Right renal pelvis (tissue), 4 donors: ENCODE measurements at places on chromosomes 2 and 18. TPM values are rescaled to one million over a fixed set of nuclear protein-coding genes. Genes with fewer than 3 reads are reported as not detected.
A peak's percentile ranks its signal among the peaks of the same experiment; 100 is the strongest.

ACOXL gene
- 0.79 TPM for polyA plus RNA-seq

GEN1 gene
- 16.7 TPM for polyA plus RNA-seq

GRCh38 chr2:177123048-177123447 lies 89.5 kb upstream of the HNRNPA3 start:
- no peak for DNase-seq

TRIM43 gene
- 0.73 TPM for polyA plus RNA-seq

DNA sequence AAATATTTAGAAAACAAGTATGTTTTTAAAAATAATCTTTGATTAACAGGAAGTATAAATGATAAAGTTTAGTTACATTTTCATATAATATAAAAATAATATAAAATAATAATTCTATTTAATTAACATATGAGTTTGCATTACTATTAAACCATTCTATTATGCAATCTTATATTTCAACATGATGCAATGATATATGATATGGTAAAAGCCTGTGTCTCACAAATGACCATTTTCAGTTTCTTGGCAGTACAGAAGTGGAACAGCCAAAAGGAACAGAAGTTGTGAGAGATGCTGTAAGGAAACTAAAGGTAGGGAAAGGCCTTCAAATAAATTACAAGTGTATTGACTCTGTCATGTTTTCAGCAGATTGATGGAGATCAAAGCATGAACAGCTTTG lies 230.8 kb downstream of the GULP1 start:
- DNase-seq, result no peak

- peak; percentile 27 for DNase-seq
Observed at GRCh38 chr2:168694866-168695265, 107.6 kb upstream of the NOSTRIN start.

- no peak for DNase-seq
Observed at GRCh38 chr2:217218269-217219163, 358.7 kb upstream of the TNP1 start.

DNA sequence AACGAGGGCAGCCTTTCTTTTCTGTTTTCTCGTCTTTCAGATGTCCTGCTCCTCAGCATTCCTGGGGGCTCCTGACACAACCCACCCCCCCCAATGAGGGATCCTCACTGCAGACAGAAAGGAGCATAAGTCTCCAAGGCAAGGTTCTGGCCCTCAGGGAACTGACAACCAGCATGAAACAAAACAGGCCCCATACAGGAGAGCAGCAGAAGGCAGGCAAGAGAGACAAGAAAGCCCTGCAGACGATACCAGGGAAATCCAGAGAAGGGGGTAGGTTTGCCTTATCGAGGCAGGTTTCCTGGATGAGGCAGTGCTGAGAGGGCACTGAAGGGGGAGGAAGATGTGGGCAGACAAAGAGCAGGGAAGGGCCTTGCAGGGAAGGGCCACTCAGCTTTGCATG lies 103.9 kb upstream of the EPAS1 start:
- DNase-seq, result no peak
